ENCODE measurements at places on chromosomes 6 and 20.

DNA sequence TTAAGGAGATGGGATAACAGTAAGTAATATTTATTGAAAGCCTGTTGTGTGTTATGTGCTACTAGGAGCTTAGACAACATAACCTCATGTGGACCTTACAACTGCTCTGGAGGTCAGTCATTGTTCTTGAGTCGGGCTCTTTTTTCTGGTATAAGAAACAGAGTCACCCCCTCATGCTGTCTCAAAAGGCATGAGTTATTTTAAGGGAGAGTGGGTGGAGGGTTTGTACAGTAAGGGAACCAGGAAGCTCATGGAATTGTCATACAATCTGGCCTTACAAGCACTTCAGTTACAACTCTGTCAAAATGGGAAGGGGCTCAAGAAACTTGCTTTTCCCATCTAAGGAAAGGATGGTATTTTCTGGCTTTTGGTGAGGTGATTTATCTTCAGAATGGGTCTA, 16.5 kb upstream of the DSE start:
- ATAC-seq: no peak

DNA sequence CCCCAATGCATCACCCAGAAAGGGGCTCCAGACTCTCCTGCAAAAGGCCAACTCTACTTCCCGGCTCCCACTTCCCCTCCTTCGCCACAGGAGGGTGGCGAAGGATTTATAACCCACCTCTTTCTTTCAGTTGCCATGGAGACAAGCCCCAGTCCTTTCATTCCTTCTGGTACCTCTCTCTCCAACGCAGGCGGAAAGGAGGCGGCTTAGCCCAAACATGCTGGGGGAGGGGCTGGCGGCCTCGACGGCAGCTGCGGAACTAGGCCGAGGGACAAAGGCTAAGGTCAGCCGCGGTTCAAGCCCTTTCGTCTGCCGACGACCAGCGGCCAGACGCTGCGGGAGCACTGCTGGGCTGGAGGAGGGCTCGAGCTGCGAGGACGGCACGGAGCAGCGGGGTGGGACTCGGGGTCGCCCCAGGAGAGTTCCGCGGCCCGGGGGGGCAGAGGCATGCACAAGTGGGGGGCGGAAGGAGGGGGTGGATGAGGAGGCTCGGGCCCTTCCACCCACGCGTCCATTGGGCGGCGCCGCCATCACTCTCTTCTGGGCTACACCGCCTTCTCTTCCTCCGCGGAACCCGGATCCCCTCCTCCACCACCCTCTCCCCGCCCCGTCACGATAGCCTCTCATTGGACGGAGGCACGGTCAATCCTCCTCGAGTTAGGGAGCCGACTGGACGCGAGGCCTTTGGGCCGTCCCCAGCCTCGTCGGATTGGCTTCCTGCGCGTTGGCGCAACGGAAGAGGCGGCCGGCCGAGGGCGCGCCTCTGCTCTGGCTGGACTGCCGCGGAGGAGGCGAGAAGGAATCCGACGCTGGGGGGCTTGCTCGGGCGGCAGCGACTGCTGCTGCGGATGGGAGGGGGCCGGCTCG, at the start of gene PANK2:
TSS of gene PANK2 (plus strand) at position 766 of the 867 bp plus-strand sequence.
- peak; percentile 97 for ATAC-seq

DNA sequence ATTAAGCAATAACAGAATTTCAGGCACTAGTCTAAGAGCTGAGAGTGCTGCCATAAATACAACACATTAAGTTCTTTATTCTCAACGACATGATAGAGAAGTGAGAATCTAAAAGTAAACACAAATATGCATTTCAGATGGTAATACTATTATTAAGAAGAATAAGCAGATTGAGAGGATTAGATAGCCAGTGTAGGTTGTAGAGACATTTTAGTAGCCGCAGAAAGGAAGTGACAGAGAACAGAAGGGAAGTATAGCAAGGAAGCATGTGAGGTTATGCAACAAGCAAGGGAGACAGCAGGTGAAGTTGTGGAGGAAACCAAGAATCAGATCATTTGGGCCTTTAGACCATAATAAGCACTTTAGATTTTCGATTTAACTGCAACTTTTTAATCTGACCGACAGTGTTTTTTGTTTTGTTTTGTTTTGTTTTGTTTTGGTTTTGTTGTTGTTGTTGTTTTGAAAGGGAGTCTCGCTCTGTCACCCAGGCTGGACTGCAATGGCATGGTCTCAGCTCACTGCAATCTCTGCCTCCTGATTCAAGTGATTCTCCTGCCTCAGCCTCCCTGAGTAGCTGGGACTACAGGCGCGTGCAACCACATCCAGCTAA, 737.0 kb upstream of the ADGRB3 start:
- no peak for ATAC-seq

DNA sequence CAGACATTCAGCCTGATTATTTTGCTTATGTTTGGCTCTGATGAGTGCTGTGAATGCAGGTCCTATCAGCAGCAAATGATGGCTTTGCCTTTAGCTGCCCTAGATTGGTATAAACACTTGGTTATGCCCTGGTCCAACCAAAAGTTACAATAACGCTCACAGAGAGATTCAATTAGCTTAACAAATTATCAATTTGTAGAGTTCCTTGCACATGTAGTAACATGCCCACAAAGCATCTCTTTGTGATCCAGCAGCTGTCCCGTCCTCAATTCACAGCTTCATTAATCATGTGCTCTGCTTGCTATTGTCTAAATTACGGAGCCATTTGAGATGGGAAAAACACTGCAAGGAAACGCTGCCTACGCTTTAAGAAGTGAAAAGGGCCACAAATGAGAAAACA, 457.9 kb downstream of the HDGFL1 start:
- no peak for ATAC-seq

DNA sequence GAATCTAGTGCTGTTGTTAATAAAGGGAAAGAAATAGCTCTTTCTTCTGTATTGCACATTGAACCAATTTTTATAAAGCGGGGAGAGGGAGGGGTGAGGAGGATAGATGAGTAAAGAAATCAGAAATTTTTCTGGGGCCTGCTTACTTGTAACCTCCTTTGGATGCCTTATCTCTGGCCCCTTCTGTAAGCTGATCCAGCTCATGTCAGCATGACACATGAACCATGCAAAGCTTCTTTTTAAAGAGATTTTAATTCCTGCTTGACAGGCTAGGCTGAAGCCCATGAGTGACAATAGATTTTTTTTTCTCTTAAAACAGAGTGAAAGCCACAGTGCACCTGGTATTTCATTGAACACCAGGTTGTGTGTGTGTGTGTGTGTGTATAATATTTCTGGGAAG, 325.3 kb downstream of the PRL start:
- ATAC-seq: no peak

Measured in activated T-helper 17 cell treated with anti-CD3 and anti-CD28 coated beads, Interleukin-2, amount 50 U/mL, for 72 hours (primary cell).